GM19239 (cell line): ENCODE measurements at places on chromosomes 1 and 21.

DNA sequence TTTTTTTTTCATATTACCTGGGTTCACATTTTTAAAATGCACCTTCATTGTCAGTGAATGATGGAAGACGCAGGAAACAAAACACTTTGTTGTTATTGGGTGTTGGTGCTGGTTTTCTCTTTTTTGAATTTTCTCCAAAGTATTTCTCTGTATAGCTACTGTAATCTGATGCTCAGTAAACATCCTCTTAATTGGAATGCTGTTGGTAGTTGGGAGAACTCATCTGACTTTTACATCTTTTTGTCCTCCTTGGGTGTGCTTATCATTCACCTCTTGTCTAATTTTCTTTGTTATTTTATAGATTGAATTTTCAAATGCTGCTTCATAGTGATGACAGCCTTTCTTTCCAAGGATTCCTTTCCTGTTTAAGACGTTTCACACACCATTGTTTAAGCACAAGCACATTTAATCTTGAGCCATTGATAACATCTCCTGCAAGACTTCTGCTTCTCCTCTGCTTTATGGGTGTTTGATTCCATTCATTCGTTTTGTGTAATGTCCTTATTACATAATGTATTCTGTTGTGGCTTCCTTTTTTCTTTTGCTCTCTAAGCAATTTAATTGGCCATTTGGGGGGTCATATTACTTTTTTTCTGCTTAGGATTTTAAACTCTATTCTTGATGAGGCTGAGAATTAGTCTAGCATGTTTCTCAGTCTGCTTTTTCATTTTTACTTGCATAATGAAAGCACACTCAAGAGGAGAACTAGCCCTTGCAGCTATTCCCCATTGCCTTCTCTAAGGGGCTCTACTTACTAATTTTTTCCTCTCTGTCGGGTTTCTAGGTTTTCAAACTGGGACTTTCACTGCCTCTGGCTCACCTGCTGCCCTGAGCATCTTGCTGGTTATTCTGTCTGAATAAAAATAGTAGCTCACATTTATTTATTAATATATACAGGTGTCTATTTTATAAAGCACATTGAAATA, 42.0 kb upstream of the CD34 start:
- DNase-seq, result no peak

GRCh38 chr1:34650090-34650489, 104.8 kb upstream of the GJB5 start:
- no peak for DNase-seq

DNA sequence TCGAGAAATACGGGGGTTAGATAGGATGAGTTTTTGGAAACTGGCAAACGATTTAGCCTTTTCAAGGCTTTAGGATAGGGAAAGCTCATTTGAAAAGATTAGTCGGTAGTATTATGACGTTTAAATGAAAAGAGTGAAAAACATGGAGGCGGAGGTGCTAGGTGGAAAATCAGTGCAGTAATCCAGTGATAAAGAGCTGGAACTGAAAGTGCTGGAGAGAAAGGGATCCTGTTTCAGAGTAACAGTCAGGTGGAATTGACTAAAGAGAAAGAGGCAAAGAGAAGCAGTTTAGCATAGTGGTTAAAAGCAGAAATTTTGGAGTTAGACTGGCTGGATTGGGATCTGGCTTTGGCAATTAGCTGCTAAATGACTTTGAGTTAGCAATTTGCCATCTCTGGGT, 945 bp downstream of the WDR3 start:
- no peak for DNase-seq

DNA sequence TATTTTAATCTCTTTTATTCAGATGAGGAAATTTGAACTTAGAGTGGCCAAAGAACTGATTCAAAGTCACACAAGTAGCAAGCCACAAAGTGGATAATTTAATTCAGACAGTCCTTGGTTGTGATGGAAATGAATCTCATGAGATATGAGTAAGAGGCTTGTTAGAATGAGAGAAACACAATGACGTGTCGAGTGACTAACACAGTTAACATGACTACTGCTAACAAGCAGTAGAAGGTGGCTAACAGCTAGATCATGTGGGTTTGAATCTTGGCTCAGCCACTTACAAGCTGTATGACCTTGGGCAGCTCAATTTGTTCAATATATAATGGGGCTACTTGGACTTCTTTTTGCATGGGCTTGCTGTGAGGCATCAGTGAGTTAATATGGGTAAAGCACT, 104.5 kb upstream of the LMO4 start:
- DNase-seq, result no peak

- no peak for DNase-seq
These were observed 681.5 kb downstream of the MATN1 start for GRCh38 chr1:30041741-30042437.

GRCh38 chr21:25490742-25491141, 116.5 kb downstream of the MRPL39 start:
- DNase-seq, result no peak

DNA sequence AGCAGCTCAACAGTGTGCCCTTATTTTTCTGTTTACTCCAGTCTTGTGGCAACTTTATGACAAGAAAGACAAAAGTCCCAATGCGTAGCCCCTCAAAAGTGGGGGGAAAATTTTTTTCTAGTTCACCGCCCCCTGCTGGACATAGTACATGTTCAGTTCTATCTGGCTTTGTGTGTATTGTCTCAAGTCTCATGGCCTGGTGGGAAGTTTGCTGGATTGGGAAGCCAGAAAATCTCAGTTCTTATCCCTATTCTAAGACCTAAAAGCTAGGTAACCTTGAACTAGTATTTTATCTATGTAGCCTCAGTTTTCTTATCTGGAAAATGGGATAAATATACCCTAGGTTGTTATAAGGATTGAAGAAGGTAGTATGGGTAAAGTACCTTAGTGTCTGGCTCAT, 55.8 kb upstream of the LDLRAP1 start:
- DNase-seq, result no peak

- no peak for DNase-seq
These were observed 96.3 kb upstream of the TMPRSS15 start for GRCh38 chr21:18499761-18500376.
